Activated T-helper 17 cell treated with anti-CD3 and anti-CD28 coated beads, Interleukin-2, amount 50 U/mL, for 72 hours (primary cell): ENCODE measurements at places on chromosomes 13 and 19.

DNA sequence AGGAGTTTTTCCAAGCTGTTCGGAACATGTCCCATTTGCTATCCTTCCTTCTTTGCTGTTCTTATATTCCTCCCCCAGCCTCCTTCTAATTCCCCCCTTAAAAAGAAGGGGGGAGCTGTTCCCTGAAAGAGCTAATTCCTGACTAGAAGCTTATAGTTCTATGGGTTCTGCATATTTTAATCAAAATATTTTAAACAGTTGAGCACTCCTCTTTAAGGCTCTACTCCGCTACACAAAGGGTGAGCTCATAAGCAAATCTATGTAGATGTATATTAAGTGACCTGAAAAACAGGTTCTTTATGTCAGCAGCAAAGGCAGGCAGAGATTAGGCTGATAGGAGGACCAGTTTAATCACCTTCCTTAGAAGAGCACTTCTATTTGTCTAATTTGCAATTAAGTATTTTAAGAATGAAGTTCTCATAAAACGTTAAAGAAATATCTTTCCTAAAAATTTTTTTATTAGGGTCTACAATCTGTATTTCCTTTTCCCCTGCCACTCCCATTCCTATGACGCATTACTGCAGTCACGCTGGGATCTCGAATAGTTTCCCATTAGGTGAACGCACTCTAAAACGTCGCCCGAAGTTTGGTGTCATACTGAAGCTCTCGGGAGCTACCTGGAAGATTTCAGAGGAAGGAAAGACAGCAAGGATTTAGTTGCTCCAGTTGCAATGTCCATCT lies 5.2 kb downstream of the EFNB2 start:
- no peak for ATAC-seq

DNA sequence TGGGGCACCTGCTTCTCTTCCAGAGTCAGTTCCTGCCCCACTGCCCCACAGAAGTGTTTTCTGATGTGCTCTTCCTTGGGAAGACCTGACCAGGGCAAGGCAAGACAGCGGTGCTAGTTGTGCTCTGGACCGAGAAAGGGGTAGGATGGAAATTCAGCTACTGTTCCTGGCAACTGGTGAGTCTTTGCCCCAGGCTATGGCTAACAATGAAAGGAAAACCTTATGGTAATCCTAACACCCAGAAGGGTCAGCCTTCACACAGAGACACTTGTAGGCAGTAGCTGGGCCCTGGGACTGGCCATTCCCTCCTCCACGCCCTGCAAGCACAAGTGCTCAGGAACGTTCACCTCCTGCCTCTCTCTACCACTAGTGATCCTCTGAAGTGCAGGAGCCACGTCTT lies 9.6 kb upstream of the CYSLTR2 start:
- no peak for ATAC-seq

- no peak for ATAC-seq
These were observed 97.9 kb downstream of the CCNA1 start for GRCh38 chr13:36530050-36530789.

DNA sequence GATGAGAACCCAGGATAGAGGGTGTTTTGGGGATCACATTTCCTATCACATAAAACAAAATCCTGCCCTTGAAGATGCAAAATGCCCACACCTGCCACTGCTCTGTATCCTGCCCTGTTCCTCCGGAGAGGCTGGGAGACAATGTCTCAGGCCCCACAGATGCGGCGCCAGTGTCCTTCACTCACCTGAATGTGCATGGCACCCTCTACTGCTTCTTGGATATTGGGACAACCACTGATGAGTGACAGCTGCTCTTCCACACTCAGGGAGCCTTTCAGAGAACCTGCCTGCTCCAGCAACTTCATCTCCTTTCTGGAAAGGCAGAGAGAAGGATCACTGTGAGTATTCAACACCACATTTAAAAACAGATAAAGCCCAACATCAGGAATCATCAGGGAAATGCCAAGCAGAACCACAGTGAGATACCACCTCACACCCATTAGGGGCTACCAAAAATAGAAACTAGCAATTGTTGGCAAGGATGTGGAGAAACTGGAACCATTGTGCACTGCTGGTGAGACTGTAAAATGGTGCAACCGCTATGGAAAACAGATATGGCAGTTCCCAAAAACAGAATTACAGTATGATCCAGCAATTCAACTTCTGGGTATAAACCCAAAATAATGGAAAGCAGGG lies 36.4 kb downstream of the CRYL1 start:
- ATAC-seq: peak; percentile 83

DNA sequence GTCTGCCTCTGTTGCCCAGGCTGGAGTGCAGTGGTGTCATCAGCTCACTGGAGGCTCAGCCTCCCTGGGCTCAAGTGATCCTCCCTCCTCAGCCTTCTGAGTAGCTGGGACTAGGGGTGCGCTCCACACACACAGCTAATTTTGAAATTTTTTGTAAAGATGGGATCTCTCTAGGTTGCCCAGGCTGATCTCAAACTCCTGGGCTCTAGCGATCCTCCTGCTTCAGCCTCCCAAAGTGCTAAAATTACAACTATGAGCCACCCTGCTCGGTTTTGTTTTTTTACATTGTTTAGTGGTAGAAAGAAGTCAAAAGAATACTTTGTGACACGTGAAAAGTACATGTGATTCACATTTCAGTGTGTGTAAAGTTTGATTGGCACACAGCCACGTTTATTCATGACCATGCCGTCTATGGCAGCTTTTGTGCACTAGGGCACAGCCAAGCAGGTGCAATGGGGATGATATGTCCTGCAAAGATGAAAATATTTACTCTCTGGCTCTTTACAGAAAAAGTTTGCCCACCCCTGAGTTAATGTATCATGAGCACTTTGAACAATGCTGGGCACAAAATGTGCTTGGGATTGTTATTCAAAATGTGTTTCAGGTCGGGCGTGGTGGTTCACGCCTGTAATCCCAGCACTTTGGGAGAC lies 16.2 kb upstream of the NFIC start:
- no peak for ATAC-seq

DNA sequence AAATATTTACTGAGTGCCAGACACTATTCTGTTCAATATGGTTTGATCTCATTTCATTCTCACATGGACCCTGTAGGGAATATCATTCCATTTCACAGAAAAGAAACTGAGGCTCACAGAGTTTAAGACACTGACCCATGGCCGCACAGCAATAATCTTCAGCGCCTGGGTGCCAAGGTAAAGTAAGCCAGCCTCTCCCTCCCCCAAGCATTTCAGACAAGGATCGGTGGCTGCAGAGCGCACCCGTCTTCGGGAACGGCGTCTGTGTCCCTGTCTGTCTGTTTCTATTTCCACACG lies 4.3 kb upstream of the PDE4A start:
- no peak for ATAC-seq

DNA sequence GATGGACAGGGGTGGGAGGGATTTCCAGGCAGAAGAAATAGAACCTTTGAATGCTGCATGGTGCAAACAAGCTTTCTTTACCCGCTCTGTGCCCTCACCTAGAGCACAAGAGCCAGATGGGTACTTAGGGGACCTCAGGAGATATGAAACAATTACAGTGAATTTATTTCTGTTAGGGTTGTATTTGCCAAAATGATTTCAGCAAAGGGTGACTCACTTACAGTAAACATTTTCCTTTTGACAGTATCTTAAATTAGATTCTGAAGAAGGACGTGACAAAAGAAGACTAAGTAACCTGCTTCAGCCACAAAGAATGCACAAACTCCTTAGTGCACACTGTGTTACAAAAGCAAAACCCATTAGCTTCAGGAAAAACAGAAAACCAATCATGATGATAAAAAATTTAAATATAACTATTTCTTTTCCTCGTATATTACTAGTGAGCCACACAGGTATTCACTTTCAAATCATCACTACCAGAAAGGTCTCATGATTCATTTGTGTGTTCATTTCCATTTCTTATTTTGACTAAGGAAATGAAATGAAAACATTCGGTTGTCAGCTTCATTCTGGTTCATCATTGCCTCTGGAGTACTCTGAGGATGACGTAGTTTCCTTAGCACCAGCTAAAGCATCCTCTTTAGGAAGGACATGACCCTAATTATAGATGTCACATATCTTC lies 158.8 kb downstream of the NHLRC3 start:
- peak; percentile 90 for ATAC-seq

- ATAC-seq: peak; percentile 58
These were observed 15.2 kb downstream of the UPF1 start for GRCh38 chr19:18846862-18847548.

DNA sequence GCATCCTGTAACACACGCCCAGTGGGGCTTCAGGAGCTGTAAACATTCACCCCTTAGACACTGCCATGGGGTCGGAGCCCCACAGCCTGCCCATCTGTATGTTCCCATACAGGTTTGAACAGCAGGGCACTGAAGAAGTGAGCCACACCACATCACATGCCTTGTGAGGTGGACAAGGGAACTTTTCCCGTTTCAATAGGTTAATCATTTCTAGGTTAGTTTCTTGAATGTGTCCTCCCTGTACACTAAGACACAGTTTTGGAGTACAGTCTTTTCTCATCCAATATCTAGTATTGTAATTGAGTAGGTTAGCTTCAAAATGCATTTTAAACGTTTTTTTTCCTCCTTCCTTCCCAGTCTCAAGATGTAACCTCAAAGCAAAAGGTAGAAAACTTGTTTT lies 700.2 kb upstream of the PCDH20 start:
- ATAC-seq: no peak

- no peak for ATAC-seq
These were observed 534.1 kb downstream of the PCDH17 start for GRCh38 chr13:58165617-58166016.

DNA sequence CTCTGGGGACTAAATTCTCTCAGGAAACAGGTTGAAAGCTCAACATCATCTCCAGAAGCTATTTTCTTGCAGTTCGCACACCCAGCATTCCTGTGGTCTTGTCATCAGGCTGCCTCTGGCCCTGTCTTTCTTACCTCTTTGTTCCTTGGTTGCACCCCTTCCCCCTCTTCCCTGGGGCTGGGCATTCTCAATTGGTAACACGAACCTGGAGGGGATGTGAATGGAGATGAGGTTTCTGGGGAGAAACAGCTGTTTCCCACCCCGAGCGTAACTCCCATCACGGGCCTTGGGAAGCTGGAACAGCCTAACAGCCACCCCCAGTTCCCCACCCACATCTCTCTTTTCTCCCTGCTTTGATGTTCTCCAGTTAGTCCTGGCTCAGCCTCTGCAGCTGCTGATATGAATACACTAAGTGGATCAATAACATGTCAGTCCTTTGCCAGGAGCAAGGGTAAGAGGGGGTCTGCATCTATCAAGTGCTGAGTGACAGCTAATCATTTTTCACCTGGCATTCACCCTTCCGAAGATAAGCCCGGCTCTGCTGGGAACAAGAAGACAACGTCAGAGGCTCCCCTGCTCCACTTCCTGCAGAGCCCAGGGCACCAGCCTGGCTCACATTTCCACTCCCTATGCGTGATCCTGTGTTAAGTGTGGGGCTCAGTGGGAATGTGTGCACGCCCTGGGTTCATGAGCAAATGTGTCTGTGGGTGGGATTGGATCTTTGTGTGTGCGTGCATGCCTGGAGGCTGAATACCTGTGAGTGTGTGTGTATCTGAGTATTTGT lies 74.0 kb upstream of the KCTD15 start:
- no peak for ATAC-seq

- peak; percentile 67 for ATAC-seq
These were observed 20.1 kb downstream of the SH3GL1 start for GRCh38 chr19:4380254-4380727.

GRCh38 chr19:30634996-30635975 lies 263.1 kb downstream of the ZNF536 start:
- no peak for ATAC-seq

GRCh38 chr19:6531956-6532243 lies 1.1 kb downstream of the TNFSF9 start:
- no peak for ATAC-seq

DNA sequence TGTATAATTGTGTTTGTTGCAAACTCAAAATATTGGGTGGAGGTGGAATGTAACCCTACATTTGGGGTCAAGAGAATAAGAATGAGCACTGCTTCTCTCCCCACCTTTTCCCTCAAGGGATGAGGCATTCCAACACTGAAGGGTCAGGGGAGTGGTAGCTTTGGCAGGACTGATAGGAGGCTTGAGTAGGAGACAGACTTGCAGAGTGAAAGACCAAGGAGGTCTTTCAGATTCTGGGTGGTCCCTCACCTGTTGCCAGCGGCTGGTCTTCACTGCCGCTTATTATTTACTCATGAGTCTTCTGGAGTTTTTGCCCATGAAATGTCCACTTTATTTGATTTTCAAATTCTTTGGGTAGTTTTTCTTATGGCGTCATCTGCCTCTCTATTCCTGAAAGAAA lies 118.8 kb downstream of the LMO7 start:
- no peak for ATAC-seq

DNA sequence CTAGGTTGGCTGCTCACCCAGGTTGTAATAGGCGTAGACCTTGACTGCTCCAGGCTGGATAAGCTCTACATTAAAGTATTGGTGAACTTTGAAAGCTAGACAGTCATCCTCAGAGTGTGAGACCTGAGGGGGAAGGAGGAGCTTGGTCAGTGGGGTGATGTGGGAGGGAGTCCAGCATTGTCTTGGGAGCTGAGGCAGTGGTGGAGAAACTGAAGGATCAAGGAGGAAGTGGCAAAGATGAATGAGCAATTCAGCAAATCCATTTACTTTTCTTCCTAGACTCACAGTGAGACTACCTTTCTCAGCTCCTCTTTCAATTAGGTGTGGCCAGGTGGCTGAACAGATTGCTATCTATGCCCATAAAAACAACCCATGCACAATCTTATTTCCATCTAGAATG lies 10.2 kb upstream of the TNFSF14 start:
- ATAC-seq: no peak

DNA sequence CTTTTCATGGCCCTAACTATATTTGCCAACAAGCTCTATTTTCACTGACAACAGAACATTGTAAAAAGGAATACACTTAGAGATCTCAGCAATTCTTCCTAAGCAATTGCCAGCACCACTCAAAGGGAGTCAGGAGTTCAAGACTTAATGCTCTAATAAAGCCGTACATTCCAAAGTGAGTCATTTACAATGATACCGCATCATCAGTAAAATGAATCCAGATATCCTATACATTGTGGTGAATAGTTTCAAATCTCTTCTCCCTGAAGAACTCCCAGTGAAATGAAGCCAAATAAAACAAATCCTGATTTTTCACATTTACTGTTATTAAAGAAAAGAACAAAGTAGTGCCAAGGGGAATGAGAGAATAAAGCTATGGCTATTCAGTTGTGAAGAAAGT lies 2898.7 kb upstream of the PCDH20 start:
- ATAC-seq: no peak

- no peak for ATAC-seq
These were observed 28.3 kb downstream of the ZNF507 start for GRCh38 chr19:32373585-32374295.

DNA sequence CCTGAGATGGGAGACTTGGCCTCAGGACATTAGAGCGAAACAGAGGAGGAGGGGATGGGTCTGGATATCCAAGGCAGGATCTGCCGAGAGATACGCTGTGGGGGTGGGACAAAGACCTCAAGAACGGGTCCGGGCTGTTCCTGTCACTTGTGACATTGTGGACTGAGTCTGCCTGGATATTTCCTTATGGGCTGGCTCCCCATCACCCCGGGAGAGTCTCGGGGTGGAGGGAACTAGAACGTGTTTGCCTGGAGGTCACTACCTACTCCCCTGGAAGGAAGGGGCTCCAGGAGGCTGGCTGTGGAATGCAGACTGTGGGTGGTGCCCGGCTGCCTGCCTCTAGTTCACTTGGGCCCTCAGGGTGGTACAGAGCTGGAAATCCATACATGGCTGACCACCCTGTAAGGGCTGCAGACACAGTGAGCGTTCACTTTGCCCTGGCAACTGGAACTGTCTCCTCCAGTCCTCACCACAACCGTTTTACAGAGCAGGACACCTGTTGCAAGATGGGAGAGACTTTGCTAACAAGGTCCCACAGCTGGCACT lies 26.4 kb downstream of the DNM2 start:
- ATAC-seq: no peak

- peak; percentile 84 for ATAC-seq
These were observed 2.7 kb downstream of the VSTM2B start for GRCh38 chr19:29528350-29528945.
